ENCODE measurements at places on chromosomes 3 and 15.
A peak's percentile ranks its signal among the peaks of the same experiment; 100 is the strongest.

DNA sequence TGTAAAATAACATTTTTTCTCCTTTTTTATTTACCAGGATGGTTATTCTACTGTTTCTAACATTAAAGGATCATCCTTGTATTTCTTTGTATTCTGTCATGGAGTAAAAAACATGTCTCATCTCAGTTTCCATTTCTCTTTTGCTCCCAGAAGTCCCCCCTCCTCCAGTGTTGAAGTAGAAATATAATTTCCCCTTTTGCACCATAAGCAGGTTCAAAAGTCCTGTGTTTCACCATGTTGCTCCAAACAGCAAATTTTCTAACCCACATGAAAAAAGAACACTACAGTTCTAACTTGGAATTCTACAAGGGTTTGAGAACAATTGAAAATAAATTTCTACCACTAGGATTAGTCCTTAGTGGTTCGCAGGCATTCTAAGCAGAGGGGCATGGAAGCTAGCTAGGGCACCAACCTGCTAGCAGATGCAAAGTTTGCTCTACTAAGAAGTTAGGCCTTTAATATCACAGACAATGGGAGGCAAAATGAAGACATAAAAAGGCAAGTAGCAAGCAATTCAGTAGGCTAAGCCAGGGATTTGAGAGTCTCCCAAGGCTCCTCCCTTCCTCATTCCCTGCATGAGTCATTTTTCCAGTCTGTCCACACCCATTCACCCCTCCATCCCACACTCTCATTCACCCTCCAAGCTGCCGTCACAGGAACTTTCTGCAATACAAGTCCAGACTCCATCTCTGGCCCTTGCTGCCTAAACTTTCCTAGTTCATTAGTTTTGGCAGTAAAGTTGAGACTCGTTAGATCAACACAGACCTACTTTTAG is 2.3 kb upstream of the MBNL1 start:
- peak; percentile 88 for DNase-seq

- peak; percentile 31 for DNase-seq
Measured at GRCh38 chr15:80550219-80550907, 144.7 kb upstream of the ABHD17C start.

DNA sequence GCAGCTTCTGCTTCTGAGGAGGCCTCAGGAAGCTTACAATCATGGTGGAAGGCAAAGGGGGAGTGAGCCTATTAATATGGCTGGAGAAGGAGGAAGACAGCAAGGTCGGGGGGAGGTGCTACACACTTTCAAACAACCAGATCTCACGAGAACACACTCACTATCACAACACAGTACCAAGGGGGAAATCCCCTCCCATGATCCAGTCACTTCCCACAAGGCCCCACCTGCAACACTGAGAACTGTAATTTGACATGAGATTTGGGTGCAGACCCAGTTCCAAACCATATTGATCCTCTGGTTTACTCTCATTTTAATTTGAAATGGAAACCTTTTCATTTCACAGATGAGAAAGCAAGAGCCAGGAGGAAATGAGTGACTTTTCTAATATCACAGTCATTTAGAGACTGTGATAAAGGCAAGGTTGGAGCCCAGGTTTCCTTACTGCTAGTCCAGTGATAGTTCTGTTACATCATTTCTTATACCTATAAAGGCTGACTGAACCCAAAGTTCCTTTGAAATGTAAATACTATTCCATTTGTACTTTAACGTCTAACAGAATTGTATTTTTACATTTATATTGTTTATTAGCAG is 105.8 kb upstream of the GAP43 start:
- peak; percentile 10 for DNase-seq

DNA sequence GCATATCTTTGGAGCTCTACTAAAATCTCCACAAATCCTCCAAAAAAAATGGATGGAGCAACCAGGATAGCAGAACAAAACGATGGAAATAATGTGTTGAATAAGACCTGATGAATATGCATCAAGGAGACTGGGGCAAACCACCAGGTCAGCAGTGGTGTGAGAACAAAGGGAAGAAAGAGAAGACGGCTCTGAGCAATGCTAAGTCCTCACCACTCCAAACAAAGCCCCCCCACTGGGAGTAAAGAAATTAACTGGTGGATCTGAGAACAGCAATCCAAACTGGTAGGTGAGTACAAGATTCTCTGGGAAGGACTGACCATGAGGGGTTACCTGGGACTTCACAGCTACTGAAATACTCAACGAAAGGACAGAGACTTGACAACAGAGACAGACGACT is 977.3 kb downstream of the TBL1XR1 start:
- DNase-seq, result no peak

- DNase-seq, result no peak
Measured at GRCh38 chr3:152185891-152186630, 82.7 kb upstream of the MBNL1 start.

DNA sequence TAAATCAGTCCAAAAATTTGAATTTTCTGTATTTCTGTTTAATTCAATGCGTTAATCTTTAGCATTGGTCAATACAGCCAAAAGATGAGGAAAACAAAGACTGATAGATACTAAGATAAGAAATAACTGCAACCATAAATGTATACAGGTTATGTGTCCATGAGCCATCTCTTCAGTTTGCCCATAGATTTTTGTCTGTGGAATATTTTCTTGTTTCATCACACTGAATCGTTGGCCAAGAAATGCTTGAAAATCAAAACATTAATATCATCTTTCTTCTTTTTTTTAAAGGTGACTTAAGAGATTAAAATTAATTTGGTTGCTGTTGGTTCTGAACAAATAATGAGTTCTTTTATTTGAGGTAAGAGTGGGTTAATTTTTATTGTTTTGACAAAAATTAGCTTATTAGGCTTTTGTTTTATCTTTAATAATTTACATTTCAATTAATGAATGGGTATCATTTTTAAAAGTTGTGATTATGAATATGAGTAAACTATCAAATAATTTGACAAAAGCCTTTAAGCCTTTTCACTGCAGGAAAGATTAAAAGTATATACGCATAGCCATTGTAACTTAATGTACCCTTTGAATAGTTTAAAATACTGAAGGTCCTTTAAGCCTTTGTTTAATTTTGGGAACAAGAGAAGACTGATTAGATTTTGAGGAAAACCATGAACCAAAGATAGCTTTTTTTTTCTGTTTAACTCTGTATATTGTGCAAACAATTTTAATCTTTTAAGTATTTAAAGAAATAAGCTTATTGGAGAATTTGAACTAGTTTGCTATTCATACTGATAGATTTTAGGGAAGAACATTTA is 14.7 kb upstream of the CHD2 start:
- DNase-seq, result peak; percentile 66

DNA sequence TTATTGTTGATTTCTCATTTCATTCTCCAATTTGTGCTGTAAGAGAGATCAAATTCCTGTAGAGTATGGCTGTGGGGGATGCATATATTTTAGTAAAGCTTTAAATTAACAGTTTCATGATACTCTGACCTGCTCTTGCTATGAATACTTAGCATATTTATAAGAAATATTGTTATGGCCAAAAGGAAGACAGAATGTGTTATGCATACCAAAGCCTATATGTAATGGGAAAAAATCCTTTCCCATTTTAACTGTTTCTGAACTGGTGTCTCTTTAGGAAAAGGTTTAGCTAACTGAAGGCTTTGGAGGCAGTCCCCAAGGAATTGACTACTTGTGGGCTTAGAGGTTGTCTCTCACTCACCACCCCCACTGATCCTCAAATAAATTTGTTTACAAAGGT is 59.2 kb downstream of the CADPS start:
- DNase-seq, result no peak

DNA sequence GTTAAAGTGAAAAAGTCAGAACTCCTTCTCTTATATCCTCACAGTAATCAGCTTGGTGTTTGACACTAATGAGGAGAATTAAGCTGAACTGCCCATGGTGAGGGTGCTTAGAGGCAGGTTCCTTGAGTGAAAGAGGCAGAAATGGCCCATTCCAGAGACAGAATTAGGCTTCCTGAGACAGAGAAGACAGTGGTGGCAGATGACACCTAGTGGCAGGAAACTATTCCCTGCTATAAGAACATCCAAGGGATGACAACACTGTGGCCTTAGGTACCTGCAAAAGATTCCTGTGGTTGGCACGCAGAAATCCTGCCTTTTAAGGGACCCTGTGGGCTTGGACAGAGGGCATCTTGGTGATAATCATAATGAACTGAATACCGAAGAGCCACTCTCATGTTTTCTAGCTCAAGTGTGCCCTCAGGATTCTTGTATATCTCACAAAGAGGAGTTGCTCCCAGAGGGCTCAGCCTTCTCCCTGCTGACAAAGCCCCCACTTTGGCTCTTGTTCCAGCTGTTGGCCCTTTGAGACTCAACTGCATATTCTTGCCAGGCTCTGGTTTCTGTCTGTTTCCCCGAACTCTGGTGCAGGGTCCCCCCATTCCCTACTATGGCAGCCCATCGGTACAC is 56.0 kb downstream of the KBTBD12 start:
- peak; percentile 11 for DNase-seq

DNA sequence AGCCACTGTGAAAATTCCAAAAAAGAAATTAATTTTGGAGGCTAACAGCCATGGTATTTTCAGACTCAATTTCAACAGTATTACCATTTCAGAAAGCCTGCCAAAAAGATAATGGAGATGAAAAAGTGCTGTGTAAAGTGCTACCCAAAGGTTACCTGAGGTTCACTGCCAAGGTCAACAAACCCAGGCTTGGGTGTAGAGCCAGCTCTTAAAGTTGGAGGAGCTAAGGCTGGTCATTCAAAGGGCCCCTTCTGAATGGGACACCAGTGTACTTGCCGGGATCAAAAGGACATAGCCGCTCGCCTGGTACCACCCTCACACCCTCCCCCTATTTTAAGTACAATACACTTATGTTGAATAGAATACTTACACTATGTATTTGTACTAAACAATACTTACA is 64.5 kb downstream of the ETV5 start:
- DNase-seq, result no peak

DNA sequence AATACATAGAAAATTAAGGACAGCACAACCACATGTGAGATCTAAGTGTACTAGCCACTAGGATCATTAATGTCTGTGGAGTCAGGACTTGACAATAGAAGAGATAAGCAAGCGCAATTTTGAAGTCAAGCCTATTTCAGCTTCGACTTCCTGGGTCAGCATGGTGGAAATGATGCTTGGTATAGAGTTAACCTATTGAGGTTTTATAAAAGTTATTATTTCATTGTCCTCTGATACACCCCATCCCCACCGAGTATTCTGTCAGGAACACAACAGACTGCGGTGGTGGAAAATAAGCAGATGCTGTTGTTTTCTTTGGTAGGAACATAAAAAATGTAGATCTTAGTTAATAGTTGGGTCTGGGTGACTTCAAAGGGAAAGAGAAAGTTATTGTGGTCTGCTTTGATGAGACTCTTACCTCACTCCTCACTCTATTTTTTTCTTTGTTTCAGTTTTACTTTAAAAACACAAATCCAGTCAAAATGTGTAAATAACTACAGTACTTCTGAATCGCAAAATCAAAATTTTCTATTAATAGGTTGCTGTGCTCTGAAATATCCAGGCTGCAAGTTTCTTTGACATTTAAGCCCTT is 82.1 kb downstream of the IL5RA start:
- no peak for DNase-seq

- DNase-seq, result peak; percentile 49
Measured at GRCh38 chr15:60406513-60407414, 9.0 kb upstream of the ANXA2 start.

DNA sequence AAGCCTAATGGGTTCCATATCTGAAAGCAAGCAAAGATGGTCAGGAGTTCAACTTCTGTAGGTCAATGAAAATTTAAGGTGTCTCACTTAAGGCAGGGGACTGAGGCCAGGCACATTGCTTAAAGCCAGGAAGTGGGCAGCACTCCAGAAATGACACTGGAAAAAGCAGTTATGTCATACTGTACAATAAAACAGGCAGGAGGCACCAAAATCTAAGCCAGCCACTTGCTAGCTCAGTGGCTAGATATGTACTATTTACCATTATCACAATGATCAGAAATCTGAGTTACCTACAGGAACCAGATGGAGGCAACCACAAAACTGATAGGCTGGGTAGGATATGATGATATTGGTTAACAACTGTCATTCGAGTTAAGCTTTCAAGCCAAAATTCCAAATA is 57.3 kb downstream of the FRMD5 start:
- DNase-seq, result no peak

DNA sequence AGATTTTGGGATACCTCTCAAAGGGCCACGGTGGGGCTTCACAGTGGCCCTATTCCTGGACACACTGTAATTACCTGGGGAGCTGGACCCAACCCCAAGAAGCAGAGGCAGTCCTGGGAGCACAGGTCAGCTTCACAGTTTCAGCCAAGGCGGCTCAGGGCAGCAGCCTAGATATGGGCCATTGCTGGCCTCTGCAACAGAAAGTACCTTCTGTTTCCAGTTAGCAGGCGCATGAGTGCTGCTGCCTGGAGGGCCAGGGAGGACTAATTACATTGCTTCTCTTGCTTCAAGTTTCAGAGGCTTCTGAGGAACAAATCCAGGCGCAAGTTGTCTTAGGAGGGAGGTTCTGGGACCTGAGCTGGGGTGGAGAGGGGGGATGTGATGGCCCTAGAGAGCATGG is 13.5 kb upstream of the DUSP7 start:
- DNase-seq, result no peak

- DNase-seq, result no peak
Measured at GRCh38 chr3:49761661-49762060, 24.7 kb downstream of the IP6K1 start.

- peak; percentile 34 for DNase-seq
Measured at GRCh38 chr3:114839476-114839875, 307.6 kb downstream of the ZBTB20 start.

GRCh38 chr3:48595526-48596121 is 495 bp upstream of the COL7A1 start:
- peak; percentile 96 for DNase-seq

DNA sequence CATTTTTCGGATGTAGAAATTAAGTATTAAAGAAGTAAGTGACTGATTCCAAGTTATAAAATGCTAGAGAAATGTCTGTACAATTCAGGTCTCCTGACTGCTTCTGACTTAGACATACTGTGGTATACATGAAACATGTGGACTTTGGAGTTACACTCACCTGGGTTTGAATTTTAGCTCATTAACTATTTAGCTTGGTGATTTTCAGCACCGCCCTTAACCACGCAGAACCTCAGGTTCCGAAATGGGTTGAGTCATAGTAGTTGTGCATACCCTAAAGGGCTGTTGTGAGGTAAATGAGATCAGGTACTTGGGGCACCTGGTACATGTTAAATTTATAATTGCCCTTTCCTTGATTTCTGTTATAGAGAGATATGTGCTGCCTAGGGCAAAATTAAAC is 32.9 kb upstream of the UTS2B start:
- DNase-seq, result no peak

- no peak for DNase-seq
Measured at GRCh38 chr15:60649845-60650548, 171.1 kb upstream of the ICE2 start.

- DNase-seq, result no peak
Measured at GRCh38 chr3:49498239-49498638, 28.2 kb downstream of the DAG1 start.

- DNase-seq, result no peak
Measured at GRCh38 chr15:29903028-29903427, 80.8 kb upstream of the TJP1 start.

GRCh38 chr15:85733416-85733815 is 61.3 kb downstream of the KLHL25 start:
- DNase-seq, result no peak

DNA sequence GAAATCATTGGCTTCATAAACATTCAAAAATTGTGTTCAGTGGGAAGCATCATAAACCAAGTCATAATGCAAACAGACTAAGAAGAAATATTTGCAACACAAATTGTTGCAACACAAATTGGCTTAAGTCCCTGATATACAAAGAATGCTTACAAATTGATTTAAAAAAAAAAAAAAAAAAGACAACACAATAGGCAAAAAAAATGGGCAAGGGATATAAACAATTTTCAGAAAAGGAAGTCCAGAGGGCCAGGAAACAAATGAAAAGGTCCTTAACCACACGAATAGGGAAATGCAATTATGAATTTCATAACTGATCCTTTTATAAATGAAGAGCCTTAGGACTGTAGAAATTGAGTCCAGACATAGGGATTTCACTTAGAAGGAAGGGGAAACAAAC is 98.9 kb downstream of the LRRK1 start:
- DNase-seq, result no peak

All from kidney glomerular epithelial cell (primary cell).